ENCODE measurements at places on chromosomes 4 and X.

GRCh38 chrX:31266203-31267076 is 194.6 kb upstream of the FTHL17 start:
- DNase-seq: no peak

DNA sequence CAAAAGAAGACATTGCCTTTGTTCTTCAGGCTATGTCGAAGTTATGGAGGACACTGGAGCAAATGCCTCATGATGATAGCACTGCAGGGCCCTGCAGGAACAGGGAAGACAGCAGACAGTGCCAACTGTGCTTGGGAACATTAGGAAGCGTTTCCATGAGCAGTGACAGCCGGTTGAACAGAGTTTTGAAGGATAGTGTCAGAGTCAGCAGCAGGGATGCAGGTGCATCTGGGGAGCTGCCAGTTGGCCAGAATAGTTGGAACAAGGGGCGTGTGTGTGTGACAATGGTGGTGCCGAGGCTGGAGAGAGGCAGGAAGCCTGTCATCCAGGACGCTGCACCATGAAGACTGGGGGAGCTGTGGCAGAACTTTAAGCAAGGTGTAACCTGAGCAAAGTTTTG is 88.6 kb downstream of the SHROOM3 start:
- DNase-seq: no peak

DNA sequence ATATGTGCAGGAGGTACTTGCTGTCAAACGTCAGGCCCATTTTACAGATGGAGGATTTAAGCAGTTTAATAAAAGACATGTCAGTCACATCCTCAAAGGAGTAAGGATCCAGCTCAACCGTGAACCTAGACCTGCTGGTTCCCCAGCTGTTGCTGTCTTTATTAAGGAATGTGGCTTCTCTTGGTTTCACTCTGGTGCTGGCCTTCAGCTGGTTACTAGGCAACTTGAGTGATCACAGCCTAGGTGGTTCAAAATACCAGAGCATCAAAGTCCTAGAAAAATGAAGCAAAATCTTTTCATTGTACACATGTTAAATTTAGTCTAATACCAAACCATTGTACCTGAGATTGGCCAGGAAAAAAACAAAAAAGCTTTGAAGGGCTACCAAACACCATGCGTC is 32.7 kb upstream of the GLRA2 start:
- DNase-seq: peak; percentile 0

DNA sequence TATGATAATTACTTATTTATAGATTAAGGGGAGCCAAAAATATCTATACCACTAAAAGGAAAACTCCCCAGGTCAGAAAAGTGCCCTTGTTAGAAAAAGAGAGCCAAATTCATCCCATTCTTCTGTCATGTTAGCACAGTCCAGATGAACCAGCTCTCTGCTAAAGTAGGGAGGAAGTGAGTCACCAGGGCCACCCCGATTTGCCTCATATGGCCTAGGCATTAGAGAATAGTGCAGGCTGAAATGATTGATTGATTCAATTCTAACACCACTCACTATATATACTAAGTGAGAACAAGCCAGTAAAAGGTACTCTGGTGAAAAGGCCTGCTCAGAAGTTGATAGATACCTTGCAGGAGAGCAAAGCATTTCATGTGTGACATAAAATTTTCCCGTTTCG is 94.5 kb downstream of the SRPX start:
- no peak for DNase-seq

DNA sequence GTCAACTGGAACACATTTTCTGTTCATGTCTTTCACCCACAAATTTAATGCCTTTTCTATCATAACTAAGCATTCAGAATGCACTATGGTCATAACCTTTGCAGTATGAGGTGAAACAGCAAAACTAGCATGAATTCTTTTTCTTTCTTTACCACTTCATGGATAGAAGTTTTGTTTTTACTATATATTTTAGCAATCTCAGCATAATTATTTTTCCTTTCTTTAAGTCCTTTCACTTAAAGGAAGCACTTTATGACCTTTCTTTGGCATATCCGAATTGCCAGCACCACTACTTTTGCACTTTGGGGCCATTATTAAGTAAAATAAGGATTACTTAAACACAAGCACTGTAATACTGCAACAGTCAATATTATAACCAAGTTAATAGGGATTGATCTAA is 115.1 kb upstream of the DKK2 start:
- DNase-seq: no peak

DNA sequence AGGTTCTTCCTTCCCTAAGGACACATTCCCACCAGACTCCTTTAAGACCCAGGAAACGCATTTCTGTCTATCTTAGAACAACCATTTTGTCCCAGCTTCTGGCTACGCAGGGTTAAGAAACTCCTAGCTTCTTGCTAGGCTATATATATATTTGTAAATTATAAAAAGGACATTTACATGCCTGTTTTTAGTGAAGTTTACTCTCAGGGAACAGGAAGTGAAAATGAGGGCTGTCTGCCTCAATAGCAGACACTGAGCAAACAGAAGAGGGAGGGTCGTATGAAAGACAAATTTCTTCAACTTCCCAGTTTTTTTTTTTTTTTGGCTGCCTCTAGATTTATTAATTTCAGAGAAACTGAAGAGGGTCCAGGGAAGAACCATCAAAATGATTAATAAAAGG is 9.3 kb upstream of the FRMPD3 start:
- DNase-seq: no peak

DNA sequence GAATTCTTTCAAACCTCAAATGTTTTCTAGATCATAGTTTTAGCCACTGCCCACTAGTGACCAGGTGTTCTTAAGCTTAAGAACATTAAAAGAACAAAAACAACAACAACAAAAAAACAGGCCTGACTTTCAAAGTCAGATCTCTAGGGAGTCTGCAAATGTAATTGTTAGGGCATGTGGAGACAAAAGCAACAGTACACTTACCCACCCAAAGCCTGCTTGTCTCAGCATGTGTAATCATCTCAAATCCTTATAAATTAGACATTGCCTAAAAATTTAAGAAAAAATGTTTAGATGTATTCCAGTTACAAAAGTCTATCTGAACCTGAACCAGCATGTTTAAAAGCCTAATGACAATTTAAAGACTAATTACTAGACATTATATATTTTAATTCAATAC is 79.9 kb downstream of the SLC7A11 start:
- DNase-seq: no peak
